ENCODE measurements at places on chromosomes 3 and 15. TPM values are rescaled to one million over a fixed set of nuclear protein-coding genes. Genes with fewer than 3 reads are reported as not detected.

Gene NISCH
- polyA plus RNA-seq: 20.9 TPM

- DNase-seq: no peak
These were observed 6.8 kb upstream of the SENP7 start for GRCh38 chr3:101519685-101520365.

DNA sequence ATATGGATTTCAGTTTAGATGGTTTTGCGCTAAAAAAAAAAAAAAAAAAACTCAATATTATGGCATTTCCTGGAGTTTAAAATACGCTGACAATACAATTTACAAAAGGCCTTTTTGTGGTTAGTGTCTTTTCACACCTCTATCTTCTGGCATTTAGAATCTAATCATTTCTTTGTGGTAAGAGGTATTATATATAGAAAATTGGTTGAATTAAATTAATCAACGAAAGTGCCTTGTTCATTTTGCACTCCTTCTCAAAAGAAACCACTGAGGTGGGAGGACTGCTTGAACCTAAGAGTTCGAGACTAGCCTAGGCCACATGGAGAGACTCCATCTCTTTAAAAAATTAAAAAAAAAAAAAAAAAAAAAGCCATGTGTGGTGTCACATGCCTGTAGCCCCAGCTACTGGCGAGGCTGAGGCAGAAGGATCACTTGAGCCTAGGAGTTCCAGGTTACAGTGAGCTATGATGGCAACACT is 90.0 kb upstream of the ICE2 start:
- no peak for DNase-seq

Gene CSPG4
- 2.7 TPM for polyA plus RNA-seq

DNA sequence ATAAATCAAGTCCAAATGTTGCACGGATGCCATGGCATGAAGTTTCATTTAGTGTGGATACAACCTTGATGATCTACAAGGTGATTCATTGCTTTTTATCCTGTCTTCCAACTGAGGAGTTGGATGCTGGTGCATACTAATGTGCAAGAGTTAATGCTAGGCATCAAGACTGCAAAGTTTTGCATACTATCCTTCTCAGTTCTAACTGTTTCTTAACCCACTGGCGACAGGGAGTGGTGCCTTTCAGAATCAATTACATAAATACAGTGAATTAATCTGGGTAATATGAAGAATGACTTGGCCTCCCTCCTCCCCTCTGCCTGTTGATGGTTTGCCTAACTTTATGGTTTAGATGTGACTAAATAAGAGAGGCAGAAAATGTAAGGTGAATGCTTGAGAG is 43.5 kb downstream of the KCNAB1 start:
- DNase-seq: no peak

DNA sequence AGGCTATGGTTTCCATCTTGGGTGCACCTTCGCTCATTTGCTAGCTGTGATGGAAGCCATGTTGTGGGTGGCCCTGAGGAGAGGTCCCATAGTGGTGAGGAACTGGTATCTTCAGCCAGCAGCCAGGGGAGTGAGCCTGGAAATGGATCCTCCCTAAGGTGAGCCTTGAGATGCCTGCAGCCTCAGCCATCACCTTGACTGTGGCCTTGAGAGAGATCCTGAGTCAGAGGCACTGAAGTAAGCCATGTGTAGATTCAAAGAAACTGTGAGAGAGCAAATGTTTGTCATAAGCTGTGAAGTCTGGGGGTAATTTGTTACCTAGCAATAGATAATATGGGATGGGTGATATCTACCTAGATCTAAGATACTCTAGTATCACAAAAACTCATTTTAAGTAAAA is 105.3 kb downstream of the SNRK start:
- no peak for DNase-seq

GRCh38 chr15:81865850-81866537 is 179.8 kb downstream of the MEX3B start:
- DNase-seq: no peak

Gene TMEM45A
- 14.7 TPM for polyA plus RNA-seq

Gene COL8A1
- polyA plus RNA-seq: 63.6 TPM

Gene EPHA3
- not detected for polyA plus RNA-seq

DNA sequence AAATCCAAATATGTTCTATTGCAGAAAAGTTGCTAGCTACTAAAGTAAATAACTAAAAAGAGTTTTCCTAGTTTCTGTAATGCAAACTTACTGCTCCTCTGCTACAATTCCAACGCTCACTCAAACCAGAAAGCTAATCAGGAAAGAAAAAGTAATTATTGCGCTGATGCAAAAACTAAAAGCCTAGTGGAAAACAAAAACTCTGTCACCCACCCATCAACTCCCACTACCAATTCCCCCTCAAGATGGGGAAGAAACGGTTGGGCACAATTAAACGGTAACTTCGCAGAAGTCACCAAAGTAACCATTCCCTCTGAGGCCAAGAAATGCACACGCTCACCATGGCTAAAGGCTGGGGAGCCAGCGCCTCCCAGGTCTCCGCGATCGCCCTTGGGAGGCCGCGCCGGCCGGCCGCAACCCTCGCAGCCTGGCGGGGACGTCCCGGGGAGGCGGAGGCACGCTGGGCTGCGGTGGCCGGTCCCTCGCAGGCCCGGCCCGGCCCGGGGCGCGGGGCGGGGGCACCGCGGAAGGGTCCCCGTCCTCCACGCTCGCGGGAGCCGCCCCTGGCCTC is 684 bp downstream of the SLTM start:
- DNase-seq: no peak

GRCh38 chr3:72995337-72995736 is 1.3 kb upstream of the PPP4R2 start:
- no peak for DNase-seq

All from foreskin keratinocyte (primary cell).